Heart right ventricle (tissue), 16 donors: ENCODE measurements at places on chromosomes 3 and 15. TPM values are rescaled to one million over a fixed set of nuclear protein-coding genes. Genes with fewer than 3 reads are reported as not detected.
A peak's percentile ranks its signal among the peaks of the same experiment; 100 is the strongest.

DNA sequence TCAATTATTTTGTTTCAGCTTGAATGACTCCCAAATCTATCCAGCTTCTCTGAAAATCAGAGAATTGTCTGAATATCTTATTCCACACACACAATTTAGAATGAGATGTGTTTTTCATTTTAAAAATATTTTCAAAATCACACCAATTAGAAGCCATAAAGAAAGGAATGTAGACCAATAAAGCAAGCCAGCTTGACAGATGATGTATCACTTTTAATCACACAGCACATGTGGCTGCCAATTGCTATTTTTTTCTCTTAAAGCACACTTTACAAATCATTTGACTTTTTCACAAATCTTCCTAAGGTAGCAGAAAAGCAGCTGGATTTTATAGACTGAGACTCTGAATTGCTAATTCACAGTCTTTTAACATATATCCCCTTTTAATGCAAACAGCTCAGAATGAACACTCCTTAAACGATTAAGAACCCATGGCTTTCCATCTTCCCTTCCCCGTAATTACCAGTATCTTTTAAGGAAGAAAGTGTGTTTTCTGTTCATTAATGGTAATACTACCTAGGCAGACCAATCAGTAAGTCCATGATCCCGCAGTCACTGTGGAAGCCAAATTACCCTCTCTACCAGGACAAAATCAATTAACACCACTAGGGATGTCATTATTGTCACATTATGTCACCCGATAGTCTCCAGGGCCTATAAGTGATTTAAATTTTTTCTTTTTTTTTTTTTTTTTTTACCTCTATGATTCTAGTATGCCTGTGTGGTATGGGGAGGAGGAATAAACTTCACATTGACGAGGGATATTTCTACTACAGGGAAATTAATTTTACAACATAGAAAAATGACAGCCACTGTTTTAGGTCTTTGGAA, 250.0 kb upstream of the VEPH1 start:
- H3K4me1 ChIP-seq, result no peaks in the 10 kb centered on the region
- no peak for DNase-seq
- H3K4me3 ChIP-seq, result no peak overlapping the region
- no peak overlapping the region for H3K27ac ChIP-seq
- H3K36me3 ChIP-seq, result no peaks in the 10 kb centered on the region

DNA sequence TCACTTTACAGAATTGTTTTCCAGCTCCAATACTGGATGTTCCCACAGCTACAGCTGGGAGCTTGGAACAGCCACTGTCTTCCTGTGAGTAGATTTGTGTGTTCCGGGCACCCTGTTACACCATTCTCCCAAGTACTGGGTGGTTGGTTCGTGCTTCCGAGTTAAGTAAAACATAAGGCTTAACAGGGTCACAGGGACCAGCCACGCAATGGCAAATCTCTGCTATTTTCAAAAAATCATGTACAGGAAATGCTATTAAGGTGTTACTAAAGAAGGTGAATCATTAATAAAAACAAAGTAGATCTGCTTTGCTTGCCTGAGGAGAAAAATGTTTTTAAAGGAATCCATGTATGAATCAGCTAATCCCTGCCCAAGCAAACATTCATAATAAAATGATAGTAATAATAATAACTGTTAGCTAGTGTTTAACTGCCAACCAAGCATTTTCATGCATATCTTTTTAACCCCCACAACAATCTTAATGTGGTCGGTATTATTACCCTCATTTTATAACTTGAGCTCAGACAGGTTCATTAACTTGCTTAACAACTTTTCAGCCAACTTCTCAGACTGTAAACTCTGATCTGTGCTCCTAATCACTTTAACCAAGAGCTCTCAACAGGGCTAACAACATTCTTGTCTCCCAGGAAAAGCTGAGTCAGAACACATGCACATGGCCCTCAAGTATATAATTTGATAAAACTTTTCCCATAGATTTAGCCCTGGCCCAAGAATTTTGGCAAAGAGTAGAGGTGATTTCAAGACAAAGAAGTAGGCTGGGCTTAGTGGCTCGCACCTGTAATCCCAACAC, 2.7 kb upstream of the C2CD4A start:
- H3K4me1 ChIP-seq, result peaks cover 38% of the 10 kb centered on the region
- H3K4me3 ChIP-seq, result no peak overlapping the region
- DNase-seq, result no peak
- no peaks in the 10 kb centered on the region for H3K36me3 ChIP-seq

GRCh38 chr3:196166741-196167140, 44.5 kb downstream of the ZDHHC19 start:
- no peak for DNase-seq
- no peak overlapping the region for H3K27ac ChIP-seq
- no peak overlapping the region for H3K4me3 ChIP-seq
- peaks cover 9% of the 10 kb centered on the region for H3K4me1 ChIP-seq
- no peaks in the 10 kb centered on the region for H3K27me3 ChIP-seq

GRCh38 chr3:184259878-184260723, 1.3 kb downstream of the CAMK2N2 start:
- no peaks in the 10 kb centered on the region for H3K36me3 ChIP-seq
- no peak overlapping the region for H3K27ac ChIP-seq
- H3K4me1 ChIP-seq, result peaks cover 30% of the 10 kb centered on the region
- H3K27me3 ChIP-seq, result peaks cover 13% of the 10 kb centered on the region
- peak overlapping the region; percentile 55 for H3K4me3 ChIP-seq
- peak; percentile 33 for DNase-seq

- H3K27me3 ChIP-seq, result no peaks in the 10 kb centered on the region
- no peaks in the 10 kb centered on the region for H3K36me3 ChIP-seq
- peaks cover 25% of the 10 kb centered on the region for H3K4me1 ChIP-seq
- no peak overlapping the region for H3K4me3 ChIP-seq
- no peak overlapping the region for H3K27ac ChIP-seq
- DNase-seq, result no peak
Measured at GRCh38 chr15:61025781-61026180, 203.3 kb downstream of the RORA start.

Gene ADIPOQ
- total RNA-seq, result 23.4 TPM

Gene ELL3
- 0.86 TPM for total RNA-seq
